Tracheal epithelial cell (primary cell): ENCODE measurements at places on chromosomes 4 and X. TPM values are rescaled to one million over a fixed set of nuclear protein-coding genes. Genes with fewer than 3 reads are reported as not detected.

The TEX13C gene
- not detected in 2 replicates for total RNA-seq

The SLC38A5 gene
- total RNA-seq, result 208 and 301 TPM in 2 replicates

The BGN gene
- 0.21 and 0.48 TPM in 2 replicates for total RNA-seq

The RIPPLY1 gene
- not detected in 2 replicates for total RNA-seq

The SPANXD gene
- not detected in 2 replicates for total RNA-seq

The PABPC4L gene
- total RNA-seq, result under 0.01 and 0.24 TPM in 2 replicates

The UGT8 gene
- 0.21 and 2.9 TPM in 2 replicates for total RNA-seq

The PLS3 gene
- 243 and 337 TPM in 2 replicates for total RNA-seq

The CT45A1 gene
- total RNA-seq, result not detected in 2 replicates

The C4orf50 gene
- under 0.01 TPM in 1 of 2 replicates, not detected in the other for total RNA-seq

The GAGE12H gene
- total RNA-seq, result not detected in 2 replicates

The TBC1D8B gene
- total RNA-seq, result 4.3 and 4.9 TPM in 2 replicates

The ADAMTS3 gene
- total RNA-seq, result 0.64 and 3.9 TPM in 2 replicates

The CPE gene
- 36.4 and 65.2 TPM in 2 replicates for total RNA-seq

The MAGEA2 gene
- total RNA-seq, result not detected in 2 replicates

The ARX gene
- not detected in 2 replicates for total RNA-seq

The TAF7L gene
- total RNA-seq, result 0.21 and 0.24 TPM in 2 replicates

The RTL9 gene
- total RNA-seq, result not detected in 2 replicates

The FOXP3 gene
- total RNA-seq, result under 0.01 TPM in 1 of 2 replicates, not detected in the other

The PCYT1B gene
- 0.24 and 0.43 TPM in 2 replicates for total RNA-seq

The LRCH2 gene
- total RNA-seq, result 0.24 TPM in 1 of 2 replicates, not detected in the other

The SPANXA1 gene
- not detected in 2 replicates for total RNA-seq

The SLITRK2 gene
- total RNA-seq, result under 0.01 TPM in 1 of 2 replicates, not detected in the other

The GNL3L gene
- 28.8 and 30.8 TPM in 2 replicates for total RNA-seq

The LONRF3 gene
- 0.21 and 1.7 TPM in 2 replicates for total RNA-seq

The ZCCHC18 gene
- under 0.01 TPM in 1 of 2 replicates, not detected in the other for total RNA-seq

The PAGE4 gene
- total RNA-seq, result not detected in 2 replicates

The DMRTC1 gene
- total RNA-seq, result not detected in 2 replicates

The PHF8 gene
- 9.6 and 12.8 TPM in 2 replicates for total RNA-seq

The CXCL9 gene
- total RNA-seq, result not detected in 2 replicates

The TLR2 gene
- total RNA-seq, result 9.0 and 101 TPM in 2 replicates

The TCEANC gene
- total RNA-seq, result 1.7 and 1.9 TPM in 2 replicates

The CACNA1F gene
- 0.21 TPM in 1 of 2 replicates, not detected in the other for total RNA-seq

The LAS1L gene
- total RNA-seq, result 17.9 and 28.7 TPM in 2 replicates

The HSFX2 gene
- 0.72 TPM in 1 of 2 replicates, not detected in the other for total RNA-seq

The RRH gene
- total RNA-seq, result 0.21 TPM in 1 of 2 replicates, not detected in the other

The CFP gene
- not detected in 2 replicates for total RNA-seq

The NPNT gene
- total RNA-seq, result 1.1 and 8.9 TPM in 2 replicates

The BEND4 gene
- total RNA-seq, result under 0.01 TPM in 1 of 2 replicates, not detected in the other
